ENCODE measurements at places on chromosomes 3 and 15.

DNA sequence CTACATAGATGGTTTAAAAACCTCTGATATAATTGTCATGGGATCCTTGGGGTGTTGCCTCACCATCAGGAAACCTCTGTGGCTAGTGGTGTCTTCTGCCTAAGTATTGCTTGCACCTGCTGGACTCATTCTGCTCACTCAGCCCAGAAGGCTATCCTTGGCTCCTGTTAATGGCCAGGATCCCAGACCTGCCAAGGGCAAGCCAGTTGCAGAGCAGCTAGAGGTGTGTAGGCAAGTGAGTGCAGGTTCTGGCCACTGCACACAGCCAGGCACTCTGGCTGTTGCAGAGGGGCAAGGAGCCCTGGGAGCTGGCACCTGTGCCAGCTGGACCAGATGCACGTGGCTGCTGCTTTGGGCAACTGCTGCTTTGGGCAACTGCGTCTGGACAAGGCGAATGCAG, 1125.8 kb downstream of the SI start:
- DNase-seq = no peak

- DNase-seq = peak; percentile 68
Observed at GRCh38 chr15:74525945-74526344, 15.1 kb upstream of the ARID3B start.

DNA sequence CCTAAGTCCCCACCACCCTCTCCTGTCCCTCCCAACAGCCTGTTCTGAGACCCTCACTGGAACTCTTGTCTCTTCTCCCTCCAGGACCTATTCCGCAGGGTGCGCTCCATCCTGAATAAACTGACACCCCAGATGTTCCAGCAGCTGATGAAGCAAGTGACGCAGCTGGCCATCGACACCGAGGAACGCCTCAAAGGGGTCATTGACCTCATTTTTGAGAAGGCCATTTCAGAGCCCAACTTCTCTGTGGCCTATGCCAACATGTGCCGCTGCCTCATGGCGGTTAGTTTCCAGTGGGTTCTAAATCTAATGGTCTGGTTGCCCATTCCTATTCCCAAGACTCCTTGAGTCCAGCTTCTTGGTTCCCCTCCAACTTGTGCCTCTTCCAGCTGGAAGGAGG, 9.3 kb downstream of the EIF4G1 start:
- no peak for DNase-seq

- DNase-seq = peak; percentile 68
Observed at GRCh38 chr3:134708671-134709070, 57.8 kb upstream of the KY start.

- DNase-seq = peak; percentile 26
Observed at GRCh38 chr3:22939349-22939748, 263.8 kb upstream of the UBE2E2 start.

DNA sequence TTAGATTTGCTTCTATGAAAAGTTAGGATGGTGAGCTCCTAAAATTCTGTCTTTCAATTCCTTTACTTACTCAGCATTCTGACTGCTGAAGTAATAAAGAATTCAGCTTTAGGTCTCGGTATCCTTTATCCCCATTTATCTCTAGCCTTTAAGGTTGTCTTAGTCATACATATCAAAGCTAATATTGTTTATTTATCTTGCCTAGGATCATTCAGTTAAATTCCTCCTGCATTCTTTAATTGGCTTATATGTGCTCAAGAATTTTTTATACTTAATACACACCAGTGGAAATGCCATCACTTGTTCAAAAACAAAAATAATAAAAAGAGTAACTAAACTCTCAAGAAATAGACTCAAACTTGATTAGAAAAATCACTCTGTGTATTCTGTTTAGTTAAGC, 507.0 kb downstream of the ZPLD1 start:
- DNase-seq = no peak

DNA sequence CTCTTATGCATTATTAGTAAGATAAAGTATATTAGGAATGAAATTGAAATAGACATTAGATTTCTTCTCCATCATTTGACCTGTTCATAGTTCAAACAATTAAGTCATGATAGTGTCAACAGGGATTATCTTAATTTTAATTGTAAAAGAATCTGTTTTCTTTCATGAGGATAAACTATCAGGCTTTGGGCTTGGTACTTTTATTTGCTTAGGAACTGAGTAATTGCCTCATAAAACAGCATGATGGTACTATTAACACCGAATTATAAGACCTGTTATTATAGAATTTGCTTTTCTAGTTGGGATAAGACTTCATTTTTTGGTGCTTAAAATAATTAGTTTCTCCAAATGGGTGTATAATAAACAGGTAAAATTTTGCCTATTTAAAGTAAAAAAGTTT, 71.8 kb downstream of the FNDC3B start:
- no peak for DNase-seq

DNA sequence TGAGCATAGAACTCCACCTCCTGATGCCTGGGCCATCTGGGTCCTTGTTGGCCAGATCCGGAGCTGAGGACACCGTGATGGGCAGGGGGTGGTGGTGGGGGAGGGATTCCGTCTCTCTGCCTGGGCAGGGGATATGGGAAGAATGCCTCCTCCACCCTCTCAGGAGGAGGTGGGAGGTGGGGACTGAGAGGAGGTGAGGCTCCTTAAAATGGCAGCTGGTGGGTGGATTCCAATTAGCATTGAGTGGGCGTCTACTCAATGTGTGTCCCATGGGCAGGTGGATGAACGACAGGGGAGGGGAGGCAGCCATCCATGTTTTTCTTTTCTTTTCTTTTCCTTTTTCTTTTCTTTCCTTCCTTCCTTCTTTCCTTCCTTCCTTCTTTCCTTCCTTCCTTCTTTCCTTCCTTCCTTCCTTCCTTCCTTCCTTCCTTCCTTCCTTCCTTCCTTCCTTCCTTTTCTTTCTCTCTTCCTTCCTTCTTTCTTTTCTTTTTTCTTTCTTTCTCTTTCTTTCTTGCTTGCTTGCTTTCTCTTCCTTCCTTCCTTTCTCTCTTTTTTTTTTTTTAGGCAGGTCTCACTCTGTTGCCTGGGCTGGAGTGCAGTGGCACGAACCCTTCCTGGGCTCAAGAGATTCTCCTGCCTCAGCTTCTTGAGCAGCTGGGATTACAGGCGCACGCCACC, 5.0 kb downstream of the SLC28A1 start:
- DNase-seq = no peak

- DNase-seq = no peak
Observed at GRCh38 chr3:194276768-194277103, 74.4 kb downstream of the CPN2 start.

- DNase-seq = no peak
Observed at GRCh38 chr3:54104084-54104483, 18.3 kb upstream of the CACNA2D3 start.

DNA sequence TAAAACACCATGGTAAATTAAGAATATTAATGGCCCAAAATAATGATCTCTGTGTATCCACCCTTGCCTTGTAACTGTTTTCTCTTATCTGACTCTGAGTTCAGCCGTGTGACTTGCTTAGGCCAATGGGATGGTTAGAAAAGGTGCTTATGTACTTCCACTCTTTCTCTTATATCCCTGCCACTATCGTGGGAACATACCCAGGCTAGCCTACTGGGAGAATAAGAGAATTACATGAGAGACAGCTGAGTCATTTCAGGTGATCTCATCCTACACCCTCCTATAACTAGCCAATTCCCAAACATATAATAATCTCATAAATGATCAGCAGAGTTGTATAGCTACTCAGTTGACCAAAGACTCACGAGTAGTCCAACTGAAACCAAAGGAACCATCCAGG, 98.3 kb upstream of the ABI3BP start:
- peak; percentile 19 for DNase-seq

GRCh38 chr15:47715856-47716445, 1.4 kb upstream of the SEMA6D start:
- DNase-seq = no peak

GRCh38 chr3:177946936-177947335, 589.3 kb upstream of the KCNMB2 start:
- DNase-seq = peak; percentile 47

DNA sequence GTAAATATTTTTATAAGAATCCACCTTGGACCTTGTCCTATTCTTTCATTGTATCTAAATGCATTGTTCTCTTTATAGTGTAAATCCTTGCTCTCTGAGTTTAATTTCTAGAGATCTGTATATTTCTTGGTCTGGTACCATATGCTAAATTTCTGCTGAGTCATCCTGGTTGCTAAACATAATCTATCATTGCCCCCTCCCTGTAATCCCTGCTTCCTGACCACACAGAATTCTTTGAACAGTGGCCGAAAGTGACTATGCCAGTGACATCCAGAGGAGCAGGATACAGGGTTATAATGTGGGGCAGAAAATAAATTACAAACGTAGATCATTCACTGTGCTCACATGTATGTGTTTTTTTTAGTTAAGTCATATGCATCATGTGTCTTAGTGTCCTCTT, 143.1 kb downstream of the DIPK2A start:
- DNase-seq = peak; percentile 28

- DNase-seq = no peak
Observed at GRCh38 chr15:98077186-98077585, 116.7 kb downstream of the ARRDC4 start.

DNA sequence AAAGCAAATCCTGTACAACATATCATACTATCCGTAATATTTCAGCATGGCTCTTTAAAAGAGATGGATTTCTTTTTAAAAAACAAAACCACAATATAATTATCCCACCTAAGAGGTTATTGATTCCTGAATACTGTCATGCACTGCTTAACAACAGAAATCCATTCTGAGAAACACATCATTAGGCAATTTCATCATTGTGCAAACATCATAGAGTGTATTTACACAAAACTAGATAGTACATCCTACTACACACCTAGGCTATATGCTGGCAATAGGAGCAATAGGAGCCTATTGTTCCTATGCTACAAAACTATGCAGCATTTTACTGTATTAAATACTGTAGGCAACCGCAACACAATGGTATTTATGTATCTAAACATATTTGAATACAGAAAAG, 242.0 kb downstream of the NEK10 start:
- DNase-seq = no peak

DNA sequence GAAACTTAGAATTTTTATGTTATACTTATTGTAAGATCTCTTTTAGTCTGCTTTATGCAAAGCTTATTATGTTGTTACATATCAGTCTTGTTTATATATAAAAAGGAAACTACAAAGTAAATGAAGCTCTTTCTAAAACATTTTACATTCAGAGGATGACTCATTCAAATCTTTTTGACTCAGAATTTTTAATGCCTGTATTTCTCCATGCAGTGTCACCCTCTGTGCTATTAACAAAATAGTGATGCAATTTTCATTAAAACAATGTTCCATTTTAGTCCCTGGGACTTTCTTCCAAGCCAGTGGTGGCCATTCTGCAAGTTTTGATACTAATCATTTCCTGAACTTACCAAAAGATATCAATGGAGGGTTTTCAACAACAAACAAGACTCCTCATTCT, 216.1 kb downstream of the NAALADL2 start:
- DNase-seq = peak; percentile 47

- DNase-seq = no peak
Observed at GRCh38 chr15:65210770-65211481, at the start of gene CILP. CILP (minus strand) TSS chr15:65211473; CDS start chr15:65209755, 1,718 bp downstream.

DNA sequence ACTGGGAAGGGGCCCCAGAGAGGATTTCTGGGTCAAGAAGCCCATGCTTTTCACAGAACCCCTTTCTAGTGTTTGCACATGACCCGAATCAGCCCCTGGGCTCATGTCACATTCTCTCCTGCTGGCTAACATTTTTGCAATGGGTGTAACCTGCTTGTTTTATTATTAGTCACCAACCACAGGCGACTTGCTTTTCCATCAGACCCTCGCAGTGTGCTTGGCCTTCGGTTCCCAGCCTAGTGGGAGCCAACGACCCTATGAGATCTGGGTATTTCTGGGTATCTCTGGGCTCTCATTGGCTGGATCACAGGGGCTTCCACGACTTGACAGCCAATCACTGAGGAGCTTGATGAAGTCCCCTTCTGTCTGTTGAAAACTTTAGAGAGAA, 11.0 kb upstream of the FBLN2 start:
- peak; percentile 92 for DNase-seq

GRCh38 chr3:126518779-126519177, 1.2 kb upstream of the UROC1 start:
- DNase-seq = no peak

- DNase-seq = peak; percentile 17
Observed at GRCh38 chr3:35707904-35708303, 68.6 kb downstream of the ARPP21 start.

GRCh38 chr15:53978253-53978906, at the start of gene UNC13C:
UNC13C (plus strand) TSS chr15:53978441; CDS start chr15:54012904, 34,463 bp downstream.
- DNase-seq = peak; percentile 5

DNA sequence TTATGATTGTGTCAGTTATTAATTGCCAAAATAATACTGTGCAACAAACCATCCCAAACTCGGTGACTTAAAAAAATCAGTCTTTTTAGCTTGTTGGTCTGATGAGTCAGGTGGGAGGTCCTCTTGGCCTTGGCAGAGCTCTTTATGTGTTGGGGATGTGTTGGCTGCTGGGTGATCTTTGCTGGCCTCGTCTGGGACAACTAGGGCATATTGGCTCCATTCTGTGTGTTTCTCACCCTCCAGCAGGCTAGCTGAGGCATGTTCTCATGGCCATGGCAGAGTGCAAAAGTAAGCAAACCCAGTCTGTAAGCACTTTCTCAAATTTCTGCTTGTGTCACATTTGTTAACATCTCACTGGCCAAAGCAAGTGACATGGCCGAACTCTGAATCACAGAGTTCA, 251.6 kb downstream of the RPLP1 start:
- peak; percentile 15 for DNase-seq

GRCh38 chr15:59444980-59445545, 7.1 kb downstream of the FAM81A start:
- peak; percentile 23 for DNase-seq

DNA sequence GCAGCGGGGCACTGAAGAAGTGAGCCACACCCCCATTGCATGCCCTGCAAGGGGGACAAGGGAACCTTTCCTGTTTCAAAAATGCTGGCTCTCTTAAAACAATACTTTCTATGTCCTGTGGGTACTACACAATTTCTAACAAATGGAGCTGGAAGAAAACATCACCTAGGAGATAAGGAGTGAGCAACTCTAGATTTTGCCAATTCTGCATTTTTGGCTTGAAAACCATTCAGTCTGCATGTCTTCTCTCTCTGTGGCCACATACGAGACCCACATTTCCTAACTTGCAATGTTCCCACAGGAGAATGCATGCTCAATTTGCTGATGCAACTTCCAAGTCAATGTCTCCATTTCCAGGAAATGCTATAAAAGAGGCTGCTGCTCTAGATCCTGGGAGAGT, 662.0 kb downstream of the SQOR start:
- no peak for DNase-seq

- no peak for DNase-seq
Observed at GRCh38 chr3:5198986-5199731, 11.7 kb downstream of the EDEM1 start.

GRCh38 chr15:50425219-50425618, 1.0 kb downstream of the USP8 start:
- no peak for DNase-seq

Data from fibroblast of skin of right quadriceps (primary cell).